ENCODE measurements at places on chromosomes 7 and 10.

DNA sequence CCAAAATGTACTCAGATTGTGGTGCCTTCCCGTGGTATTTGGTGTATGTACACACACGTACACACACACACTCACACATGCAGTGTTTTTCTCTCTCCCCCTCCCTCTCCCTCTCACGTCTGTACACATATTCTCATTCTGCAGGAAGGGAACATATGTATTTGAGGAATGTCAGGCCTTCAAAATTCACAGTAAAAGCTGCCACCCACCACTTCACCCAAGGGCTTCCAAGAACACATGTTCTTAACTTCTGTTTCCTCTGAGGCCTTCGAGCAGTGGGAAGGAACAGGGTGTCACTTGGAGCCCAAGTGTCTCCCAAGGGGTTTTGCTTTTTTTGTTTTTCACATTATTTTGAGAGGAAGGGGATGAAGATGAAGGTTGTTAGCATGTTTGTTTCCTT lies 198.9 kb downstream of the TCF7L2 start:
- no peak for DNase-seq

- no peak for DNase-seq
Measured at GRCh38 chr10:70270952-70271351, 12.9 kb downstream of the NPFFR1 start.

GRCh38 chr10:22742678-22743077 lies 28.3 kb upstream of the PIP4K2A start:
- no peak for DNase-seq

- no peak for DNase-seq
Measured at GRCh38 chr7:113790025-113790424, 128.8 kb downstream of the PPP1R3A start.

DNA sequence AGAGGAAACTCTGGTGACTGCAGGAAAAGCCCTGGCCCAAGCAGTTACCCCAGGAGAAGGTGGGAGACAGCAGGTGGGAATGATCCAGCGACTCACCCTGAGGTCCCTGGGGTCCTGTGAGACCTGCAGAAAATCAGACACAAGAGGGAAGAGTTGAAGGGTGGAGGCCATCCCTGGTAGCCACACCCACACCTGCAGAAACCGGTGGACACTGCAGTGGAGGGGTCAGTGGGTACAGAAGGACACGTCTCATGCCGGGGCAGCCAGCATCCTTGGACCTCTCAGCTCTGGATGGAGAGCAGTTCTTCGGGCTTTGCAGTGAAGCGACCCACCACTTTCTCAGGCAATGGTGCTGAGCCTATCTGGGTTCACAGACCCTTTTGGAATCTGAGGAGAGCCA lies 39.0 kb downstream of the COL17A1 start:
- DNase-seq, result no peak

- peak; percentile 69 for DNase-seq
Measured at GRCh38 chr10:102352066-102352715, 43.3 kb upstream of the NFKB2 start.

DNA sequence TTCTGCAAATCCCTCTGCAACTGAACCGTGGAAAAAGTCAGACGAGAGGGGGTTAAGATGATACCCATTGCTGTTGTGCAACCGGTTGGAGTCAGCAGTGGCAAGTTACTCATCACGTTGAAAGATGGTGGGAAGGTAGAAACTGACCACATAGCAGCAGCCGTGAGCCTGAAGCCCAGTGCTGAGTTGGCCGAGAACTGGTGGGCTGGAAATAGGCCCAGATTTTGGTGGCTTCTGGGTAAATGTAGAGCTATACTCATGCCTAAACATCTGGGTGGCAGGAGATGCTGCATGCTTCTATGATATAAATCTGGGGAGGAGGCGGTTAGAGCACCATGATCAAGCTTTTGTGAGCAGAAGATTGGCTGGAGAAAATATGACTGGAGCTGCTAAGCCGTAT lies 78.6 kb downstream of the ARL5B start:
- no peak for DNase-seq

GRCh38 chr10:12409613-12410012 lies 60.3 kb downstream of the CAMK1D start:
- DNase-seq, result no peak

- no peak for DNase-seq
Measured at GRCh38 chr7:29607889-29608288, 44.3 kb downstream of the PRR15 start.

DNA sequence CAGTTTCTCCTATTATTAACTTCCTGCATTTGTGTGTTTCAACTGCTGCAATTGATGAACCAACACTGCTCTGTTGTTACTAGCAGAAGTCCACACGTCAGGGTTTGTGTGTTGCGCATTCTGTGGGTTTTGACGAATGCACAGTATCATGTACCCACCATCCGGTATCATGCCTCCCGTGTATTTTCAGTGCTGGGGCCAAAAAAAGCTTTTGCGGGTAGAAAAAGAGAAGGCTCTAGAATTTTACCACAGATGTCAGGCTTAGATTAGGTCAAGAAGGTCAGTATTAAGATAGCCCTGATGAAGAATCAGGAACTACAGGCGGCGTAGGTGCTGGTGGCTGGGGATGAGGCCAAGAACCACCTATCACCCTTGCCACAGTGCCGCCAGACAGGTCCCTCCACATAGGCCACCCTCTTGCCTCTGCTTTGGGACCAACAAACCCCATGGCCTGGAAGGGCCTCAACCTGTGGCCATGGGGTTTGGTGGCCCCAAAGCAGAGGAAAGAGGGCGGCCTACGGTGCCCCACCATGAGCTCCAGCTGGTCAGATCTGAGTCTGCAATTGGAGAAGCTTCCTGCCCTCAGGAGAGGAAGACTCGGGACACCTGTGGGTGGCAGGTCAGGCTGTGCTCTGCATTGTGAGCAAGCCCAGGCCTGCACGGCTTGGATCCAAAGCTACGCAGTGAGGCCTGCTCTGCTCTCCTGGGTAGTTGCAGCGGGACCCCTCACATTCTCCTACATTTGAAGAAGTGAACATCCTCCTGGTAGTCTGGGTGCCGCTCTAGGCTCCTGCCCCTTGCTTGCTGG lies 71.9 kb downstream of the MKI67 start:
- no peak for DNase-seq

DNA sequence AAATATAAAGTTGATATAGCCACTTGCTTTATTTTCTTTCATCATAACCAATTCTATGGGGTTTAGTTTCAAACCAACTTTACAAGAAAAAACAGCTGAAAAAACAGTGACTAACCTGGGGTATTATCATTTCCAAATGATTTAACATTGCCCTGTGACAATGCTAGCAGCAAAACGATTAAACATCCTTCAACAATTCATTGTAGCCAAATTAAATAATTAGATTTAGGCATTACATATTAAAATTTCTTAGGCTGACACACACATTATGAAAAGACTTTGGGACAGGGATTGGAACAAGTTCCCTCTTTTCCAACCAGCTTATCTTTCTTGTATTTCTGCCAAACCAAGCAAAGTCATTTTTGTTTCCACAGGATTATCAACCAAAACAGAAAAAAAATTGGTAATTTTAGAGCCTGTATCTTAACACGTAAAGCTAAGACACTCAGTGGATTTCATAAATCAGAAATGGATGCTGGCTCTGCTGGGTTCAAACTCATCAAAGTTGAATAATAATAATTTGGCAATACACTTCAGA lies 84.0 kb downstream of the SEMA3D start:
- no peak for DNase-seq

GRCh38 chr7:65239707-65240352 lies 133.8 kb upstream of the ZNF92 start:
- no peak for DNase-seq

DNA sequence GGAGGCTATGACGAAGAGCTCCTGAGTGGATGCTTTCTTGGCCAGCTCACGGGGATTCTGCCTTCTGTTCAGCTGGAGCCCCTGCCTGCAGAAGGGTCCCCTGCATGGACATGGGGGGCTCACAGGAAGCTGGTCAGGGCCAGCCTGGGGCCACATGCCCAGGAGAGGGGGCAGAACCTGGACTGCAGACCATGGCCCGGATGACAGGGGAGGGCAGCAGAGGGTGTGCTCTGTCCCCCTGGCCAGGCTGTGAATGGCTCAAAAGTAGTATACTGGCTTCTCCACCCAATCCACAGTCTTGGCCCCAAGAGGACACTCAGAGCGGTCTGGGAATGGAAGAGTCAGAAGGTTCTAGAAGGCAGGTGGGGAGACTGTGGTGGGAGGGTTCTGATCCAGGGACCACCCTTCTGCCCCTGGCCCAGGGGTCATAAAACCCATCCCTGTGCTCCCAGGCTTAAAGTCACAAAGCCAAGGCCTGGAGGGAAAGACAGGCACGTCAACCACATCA lies 40.3 kb downstream of the PPIF start:
- no peak for DNase-seq

DNA sequence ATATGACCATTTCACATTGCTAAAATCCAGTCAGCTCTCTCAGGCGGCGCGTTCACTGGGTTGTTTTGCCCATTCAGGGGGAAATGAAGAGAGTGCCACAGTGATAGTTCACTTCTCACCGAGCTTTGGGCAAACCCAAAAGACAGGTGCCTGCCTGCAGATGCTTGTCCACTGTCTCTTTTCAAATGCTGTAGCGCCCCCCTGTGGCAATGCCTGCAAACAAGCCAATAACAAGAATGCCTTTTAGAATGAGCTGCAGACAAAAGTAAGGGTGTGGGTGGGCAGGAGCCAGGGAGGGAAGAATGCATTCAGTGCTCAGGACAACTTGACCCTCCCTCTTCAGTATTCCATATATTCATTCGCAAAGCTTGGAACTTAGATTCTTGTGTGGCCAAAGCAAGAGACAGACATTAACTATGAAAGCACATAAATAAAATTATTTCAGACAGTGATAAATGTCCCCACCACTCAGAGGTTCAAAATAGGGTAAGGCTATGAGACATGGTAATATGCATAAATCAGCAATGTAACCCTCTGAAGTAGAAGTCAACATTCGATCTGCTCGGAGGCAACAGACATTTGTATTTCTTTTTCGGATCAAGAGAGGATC lies 86.9 kb downstream of the JAZF1 start:
- DNase-seq, result no peak

- DNase-seq, result no peak
Measured at GRCh38 chr7:105016068-105016708, 2.2 kb downstream of the KMT2E start.

GRCh38 chr10:5629303-5630111 lies 36.9 kb downstream of the ASB13 start:
- peak; percentile 66 for DNase-seq

GRCh38 chr7:94115316-94115715 lies 111.2 kb upstream of the BET1 start:
- no peak for DNase-seq

DNA sequence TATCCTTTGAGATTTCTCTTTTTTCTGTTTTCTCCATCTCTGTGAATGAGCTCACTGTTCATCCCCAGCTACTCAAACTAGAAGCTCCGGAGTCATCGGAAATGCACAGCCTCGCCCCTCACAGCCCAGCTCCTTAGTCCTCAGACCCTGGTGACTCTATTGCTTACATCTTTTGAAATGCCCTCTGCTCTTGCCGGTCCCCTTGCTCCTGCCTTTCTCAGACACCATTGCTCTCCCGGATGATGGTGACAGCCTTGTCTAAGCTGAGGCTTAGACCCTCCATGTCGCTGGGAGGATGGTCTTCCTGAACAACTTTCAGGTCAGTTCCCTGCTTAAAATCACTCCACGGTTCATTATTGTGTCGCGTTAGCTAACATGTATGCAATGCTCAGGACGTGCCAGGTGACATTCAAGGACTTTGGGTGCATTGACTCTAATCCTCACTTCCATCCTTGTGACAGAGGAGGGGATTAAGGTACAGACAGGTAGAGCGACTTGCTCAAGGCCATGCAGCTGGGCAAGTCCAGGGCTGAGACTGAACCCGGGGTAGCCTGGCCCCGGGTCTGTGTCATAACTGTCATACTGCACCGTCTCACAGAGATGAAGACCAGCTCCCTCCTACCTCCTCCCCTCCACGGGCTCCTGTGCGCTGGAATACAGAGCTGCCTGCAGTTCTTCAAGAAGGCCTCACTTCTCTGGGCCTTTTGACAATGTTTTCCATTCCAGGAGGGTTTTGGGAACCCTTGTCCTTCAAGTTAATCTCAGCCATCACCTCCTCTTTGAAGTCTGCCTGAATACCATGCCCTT lies 4.3 kb upstream of the UCMA start:
- no peak for DNase-seq

DNA sequence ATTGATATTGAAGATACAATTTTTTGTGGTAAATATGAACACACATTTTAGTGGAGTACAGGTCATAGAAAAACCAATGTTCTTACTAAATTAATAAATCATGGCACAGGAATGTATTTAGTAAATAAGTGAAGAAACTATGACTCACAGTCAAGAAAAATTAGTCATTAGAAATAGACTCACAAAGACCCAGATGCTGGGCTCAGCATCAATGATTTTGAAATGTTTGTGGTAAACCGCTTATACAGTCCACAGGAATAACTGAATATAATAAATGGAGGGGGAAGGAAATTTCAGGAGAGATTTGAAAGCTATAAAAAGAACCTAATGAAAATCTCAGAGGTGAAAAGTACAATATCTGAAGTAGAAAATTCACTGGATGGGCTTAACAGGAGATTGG lies 138.3 kb upstream of the ADCY1 start:
- DNase-seq, result no peak

DNA sequence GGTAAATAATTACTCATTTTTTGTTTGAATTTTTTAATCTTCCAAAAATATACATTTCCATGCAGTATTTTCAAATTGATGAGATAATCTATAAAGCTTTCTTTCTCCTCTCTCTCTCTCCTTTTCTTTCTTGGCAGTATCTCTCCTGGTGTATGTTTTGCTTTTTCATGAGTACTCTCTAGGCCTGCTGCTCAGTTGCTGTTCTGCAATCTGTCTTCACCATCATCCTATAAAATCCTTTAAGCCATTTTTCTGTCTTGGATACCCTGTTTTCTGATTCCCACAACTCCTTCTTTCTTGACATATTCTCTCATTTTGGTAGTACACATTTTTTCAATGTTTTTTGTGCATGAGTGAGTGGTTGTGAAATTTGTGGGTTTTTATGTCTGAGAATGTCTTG lies 1558.1 kb upstream of the LRRTM3 start:
- no peak for DNase-seq

- no peak for DNase-seq
Measured at GRCh38 chr7:45146531-45147379, 10.8 kb upstream of the RAMP3 start.

- no peak for DNase-seq
Measured at GRCh38 chr7:20786049-20786412, 655 bp downstream of the SP8 start.

- DNase-seq, result no peak
Measured at GRCh38 chr7:158684329-158684728, 20.3 kb downstream of the NCAPG2 start.

GRCh38 chr10:26368463-26368862 lies 69.7 kb upstream of the APBB1IP start:
- DNase-seq, result no peak

- DNase-seq, result no peak
Measured at GRCh38 chr7:42083284-42083683, 153.7 kb downstream of the GLI3 start.

GRCh38 chr7:17105701-17106100 lies 192.8 kb upstream of the AHR start:
- no peak for DNase-seq
